Left ventricle myocardium superior (tissue), 1 donor: ENCODE measurements at places on chromosomes 2 and 18. TPM values are rescaled to one million over a fixed set of nuclear protein-coding genes. Genes with fewer than 3 reads are reported as not detected.

COPS8 gene
- total RNA-seq = 90.7 TPM

NEU4 gene
- total RNA-seq = 0.52 TPM

DNA sequence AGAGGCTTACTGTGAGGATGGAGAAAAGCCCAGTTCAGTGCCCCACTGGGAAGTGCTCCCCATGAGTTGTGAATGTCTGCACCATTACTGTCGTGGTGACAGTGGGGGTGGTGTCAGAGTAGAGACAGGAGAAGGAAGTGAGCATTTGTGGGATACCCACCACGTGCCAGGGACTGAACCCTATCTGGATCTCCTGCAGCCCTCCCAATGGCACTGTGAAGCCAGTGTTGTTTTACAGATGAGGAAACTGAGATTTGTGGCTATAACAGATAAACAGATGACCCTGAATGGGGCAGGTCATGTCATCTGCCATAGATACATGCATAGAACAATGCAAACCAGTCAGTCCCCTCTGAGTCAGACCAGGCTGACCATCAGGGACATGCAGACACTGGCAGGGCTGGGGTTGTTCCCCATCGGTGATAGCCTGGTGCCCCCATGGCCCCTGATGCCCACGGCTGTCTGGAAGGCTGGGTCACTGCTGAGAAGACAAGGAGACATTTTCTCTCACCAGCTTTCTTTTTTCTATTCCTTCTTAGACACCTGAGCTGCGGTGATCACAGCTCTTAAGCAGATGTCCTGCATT lies 60.8 kb downstream of the EMILIN2 start:
- no peak for DNase-seq

- no peak for DNase-seq
Observed at GRCh38 chr2:195238826-195239225, 418.2 kb upstream of the SLC39A10 start.

DNA sequence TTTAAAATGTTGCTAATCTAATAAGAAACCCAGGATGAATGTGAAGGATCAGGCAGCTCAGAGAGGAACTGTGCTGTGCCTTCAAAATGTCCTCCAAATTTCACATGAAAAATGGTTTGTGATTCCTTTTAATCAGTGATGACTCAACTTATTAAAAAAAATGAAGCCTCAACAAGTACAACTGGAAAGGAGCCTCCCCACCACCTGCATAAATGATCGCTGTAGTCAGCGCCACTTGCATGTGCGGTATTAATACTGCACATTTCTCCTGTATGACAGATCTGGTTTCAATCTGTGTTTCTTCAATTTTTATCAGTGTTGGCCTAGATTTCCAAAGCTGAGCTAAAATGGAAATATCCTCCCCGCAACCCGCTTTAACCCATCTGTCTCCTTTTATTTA lies 115.0 kb upstream of the TMEM200C start:
- no peak for DNase-seq

MYOM1 gene
- total RNA-seq = 724 TPM

- DNase-seq = no peak
Observed at GRCh38 chr2:175441181-175441761, 259.8 kb upstream of the ATP5MC3 start.

GRCh38 chr2:164567335-164567989 lies 53.8 kb downstream of the GRB14 start:
- DNase-seq = no peak

GRCh38 chr2:23637011-23637778 lies 252.2 kb downstream of the KLHL29 start:
- no peak for DNase-seq

ASB1 gene
- total RNA-seq = 60.2 TPM

DNA sequence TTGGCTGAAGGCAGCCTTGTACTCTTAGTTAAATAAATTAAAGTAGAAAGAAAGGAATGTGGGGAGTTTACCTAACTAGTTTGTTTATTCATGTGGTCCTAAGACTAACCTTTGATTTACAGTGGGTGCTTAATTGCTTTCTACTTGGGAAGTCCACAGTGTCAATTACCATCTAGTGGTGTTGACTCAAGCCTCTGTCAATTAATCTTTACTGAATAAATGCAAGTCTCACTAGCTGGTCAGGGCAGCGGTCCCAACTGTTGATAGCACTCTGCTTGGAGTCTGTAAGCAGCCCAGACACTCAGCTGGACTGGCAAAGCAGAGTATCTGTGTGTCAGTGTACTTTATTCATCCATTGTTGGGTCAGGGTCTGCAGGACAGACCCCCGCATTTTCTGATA lies 15.8 kb downstream of the ZNF514 start:
- no peak for DNase-seq

DNA sequence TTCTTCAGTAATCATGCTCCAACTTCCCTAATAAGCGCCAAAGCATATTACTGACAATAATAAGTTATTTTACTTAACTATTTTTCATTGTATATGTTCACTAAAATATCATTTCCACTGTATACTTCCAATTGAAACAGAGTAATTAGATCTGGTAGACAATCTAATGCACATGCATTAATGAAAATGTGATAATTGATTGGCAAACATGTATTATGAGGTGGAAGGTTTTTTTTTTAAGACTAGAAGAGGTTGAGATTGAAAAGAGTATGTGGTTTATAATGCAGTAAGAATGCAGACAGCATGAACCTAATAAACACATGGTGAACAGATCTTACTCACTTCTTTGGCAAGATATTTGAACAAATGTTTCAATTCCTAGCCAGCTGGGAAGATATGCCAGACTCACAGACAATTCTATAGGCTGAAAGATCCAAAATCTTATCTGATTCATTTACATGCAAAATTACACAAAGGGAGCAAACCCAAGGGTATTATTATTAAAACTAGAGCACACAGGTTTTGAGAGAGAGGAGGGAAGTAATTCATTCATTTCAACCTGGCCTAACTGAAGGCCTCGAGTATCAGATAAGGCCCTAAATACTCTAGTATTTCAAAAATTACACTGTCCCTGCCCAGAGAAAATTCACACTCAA lies 2.8 kb downstream of the NCKAP1 start:
- DNase-seq = no peak

DNA sequence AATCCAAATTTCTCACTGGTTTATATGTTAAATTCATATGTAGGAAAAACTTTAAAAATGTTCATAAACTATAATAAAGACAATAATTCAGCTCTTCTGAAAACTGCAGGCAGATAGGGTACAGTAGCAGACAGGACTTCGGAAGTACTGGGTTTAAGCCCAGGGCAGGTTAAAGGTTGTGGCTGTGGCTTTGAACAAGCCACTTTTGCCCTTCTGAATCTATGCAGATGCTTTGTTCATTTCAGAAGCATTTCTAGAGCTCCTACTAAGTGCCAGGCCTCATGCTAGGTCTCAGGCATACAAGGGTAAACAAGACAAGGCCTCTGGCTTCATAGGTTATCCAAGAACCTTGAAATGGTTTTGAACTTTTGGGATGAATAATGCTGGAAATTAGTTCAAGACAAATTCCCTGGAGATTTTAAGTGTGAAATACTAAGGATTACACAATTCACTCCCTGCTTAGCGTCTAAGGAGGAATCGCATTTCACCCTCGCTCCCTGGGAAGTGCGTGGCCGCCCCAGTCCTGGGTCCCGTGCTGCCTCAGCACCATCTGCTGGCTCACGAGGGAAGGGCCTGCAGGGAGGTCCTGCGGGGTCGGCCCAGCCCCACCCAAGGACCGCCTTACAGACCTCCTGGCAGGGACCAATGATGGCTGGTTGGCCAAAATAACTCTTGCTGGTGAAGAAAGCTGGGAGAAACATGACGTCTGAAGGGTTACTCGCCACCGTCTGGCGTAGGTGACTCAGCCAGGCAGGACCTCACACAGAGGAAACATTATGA lies 67.7 kb upstream of the L3MBTL4 start:
- DNase-seq = peak; percentile 85

DNA sequence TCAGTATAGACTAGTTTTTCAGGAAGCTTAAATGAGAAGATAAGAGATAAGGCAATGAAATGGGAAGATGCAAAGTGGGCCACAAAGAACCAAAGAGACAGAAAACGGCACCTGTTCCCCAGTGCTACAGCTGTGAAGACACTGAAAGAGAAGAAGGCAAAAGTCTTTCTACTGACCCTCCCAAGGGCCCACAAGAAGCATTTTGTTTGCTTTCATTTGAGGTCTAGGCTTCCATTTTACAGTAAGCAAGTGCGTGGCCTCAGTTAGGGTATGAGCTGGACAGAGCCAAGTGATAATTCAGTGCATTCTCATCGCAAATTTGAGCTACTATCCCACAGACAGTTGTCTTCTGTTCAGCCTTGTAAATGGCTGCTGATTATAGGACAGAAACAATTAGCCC lies 53.4 kb upstream of the STK17B start:
- DNase-seq = no peak

AMER3 gene
- total RNA-seq = not detected

- no peak for DNase-seq
Observed at GRCh38 chr2:171226461-171226860, 65.8 kb upstream of the TLK1 start.

- DNase-seq = no peak
Observed at GRCh38 chr2:160157861-160158829, 41.9 kb downstream of the ITGB6 start.

DNA sequence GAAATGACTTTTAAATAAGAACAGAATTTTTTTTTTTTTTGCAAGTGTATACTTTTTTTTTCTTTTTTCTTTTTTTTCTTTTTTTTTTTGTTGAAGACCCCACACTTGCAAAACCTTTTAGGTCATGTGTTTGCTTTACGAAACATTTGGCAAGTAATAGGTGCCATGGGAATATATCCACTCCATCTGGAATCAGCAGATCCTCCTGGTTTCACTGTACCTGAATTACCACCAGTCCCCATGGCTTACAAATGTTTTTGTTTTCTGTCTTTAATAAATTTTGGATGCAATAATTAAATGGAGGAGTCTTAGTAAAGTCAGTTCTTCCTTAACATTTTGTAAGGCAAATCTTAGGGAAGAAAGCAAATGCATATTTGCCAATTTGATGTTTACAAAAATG lies 559.7 kb upstream of the ZEB2 start:
- DNase-seq = no peak

GRCh38 chr2:217797165-217797564 lies 205.6 kb downstream of the TNS1 start:
- no peak for DNase-seq

DNA sequence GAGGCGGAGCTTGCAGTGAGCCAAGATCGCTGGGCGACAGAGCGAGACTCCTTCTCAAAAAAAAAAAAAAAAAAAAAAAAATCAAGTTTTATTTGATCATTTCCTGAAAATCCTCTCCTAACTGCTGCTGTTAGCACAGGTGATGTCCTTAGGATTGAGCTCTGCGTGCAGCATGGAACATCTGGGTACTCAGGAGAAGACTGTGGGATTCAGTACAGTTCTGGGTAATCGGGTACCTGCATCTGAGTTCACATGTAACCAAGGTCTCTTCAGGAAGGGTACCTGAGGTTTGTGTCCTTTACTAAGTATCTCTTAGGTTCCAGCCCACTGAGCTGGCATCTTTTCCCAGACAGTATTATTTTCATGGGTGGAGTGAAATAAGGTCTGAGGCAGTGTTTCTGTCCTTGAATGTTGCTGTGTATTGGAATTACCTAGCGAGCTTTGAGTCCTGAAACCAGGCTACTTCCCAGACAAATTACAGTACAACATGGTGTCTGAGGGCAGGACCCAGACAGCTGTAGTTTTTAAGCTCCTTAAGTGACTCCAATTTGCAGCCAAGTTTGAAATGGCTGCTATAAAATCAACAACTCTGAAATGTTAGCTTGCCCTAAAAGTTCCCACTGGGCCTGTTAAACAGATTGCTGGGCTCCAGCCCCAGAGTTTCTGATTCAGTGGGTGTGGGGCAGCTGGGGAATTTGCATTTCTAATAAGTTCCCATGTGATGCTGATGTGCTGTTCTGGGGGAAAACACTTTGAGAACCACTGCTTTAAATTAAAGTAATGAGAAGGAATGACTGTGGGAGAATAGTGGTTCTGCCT lies 120.5 kb downstream of the PMAIP1 start:
- no peak for DNase-seq

- DNase-seq = no peak
Observed at GRCh38 chr2:240277073-240277806, 136.8 kb upstream of the OTOS start.

- DNase-seq = no peak
Observed at GRCh38 chr2:95530734-95531133, 46.2 kb upstream of the TRIM43B start.

GALR1 gene
- not detected for total RNA-seq

REG1B gene
- total RNA-seq = not detected

RIT2 gene
- not detected for total RNA-seq

- no peak for DNase-seq
Observed at GRCh38 chr18:23756590-23757436, 67.6 kb downstream of the LAMA3 start.

GRCh38 chr2:144030791-144031190 lies 489.1 kb downstream of the ZEB2 start:
- DNase-seq = no peak

- no peak for DNase-seq
Observed at GRCh38 chr2:72012886-72013574, 134.6 kb downstream of the CYP26B1 start.

DNA sequence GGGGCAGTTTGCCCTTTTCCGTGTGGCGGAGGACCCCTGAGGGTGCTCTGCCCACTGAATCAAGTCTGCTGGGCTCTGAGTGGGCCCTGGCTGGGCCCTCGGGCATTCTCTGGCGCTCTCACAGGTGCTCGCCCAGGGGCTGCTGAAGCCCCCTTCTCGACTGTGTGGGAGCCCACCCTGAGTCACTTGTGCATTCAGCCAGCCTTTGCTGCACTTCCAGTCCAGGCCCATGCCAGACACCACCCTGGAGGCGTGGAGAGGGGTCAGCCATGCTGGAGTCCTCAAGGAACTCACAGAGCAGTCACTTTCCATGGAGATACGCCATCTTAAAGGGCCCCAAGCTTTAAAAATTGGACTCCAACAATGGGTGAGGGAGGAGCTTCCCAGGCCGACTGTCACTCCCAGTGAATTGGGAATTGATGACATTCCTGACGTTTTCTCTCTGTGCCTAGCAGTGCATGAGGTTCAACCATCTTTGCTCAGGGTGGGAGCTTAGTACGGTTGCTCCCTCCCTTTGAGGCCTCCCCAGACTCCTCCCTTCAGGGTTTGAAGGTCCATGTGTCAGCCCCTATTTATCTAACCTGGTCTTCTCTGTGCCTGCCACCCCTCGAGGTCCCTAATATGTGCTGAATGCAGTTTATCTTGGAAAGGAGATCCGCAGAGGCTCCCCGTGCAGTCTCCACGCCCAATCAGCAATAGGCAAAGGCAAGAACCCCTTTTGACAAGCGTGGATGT lies 71.8 kb upstream of the HS6ST1 start:
- DNase-seq = no peak

DNA sequence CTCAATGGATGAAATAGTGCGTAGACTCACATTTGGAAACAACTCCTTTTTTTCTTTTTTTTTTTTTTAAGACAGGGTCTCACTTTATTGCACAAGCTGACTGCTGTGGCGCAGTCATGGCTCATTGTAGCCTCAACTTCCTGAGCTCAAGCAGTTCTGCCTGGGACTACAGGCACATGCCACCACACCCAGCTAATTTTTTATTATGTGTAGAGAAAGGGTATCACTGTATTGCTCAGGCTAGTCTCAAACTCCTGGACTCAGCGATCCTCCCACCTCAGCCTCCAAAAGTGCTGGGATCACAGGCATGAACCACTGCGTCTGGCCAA lies 17.4 kb downstream of the HAT1 start:
- DNase-seq = no peak
